ENCODE measurements at places on chromosomes 7 and 10. TPM values are rescaled to one million over a fixed set of nuclear protein-coding genes. Genes with fewer than 3 reads are reported as not detected.

DNA sequence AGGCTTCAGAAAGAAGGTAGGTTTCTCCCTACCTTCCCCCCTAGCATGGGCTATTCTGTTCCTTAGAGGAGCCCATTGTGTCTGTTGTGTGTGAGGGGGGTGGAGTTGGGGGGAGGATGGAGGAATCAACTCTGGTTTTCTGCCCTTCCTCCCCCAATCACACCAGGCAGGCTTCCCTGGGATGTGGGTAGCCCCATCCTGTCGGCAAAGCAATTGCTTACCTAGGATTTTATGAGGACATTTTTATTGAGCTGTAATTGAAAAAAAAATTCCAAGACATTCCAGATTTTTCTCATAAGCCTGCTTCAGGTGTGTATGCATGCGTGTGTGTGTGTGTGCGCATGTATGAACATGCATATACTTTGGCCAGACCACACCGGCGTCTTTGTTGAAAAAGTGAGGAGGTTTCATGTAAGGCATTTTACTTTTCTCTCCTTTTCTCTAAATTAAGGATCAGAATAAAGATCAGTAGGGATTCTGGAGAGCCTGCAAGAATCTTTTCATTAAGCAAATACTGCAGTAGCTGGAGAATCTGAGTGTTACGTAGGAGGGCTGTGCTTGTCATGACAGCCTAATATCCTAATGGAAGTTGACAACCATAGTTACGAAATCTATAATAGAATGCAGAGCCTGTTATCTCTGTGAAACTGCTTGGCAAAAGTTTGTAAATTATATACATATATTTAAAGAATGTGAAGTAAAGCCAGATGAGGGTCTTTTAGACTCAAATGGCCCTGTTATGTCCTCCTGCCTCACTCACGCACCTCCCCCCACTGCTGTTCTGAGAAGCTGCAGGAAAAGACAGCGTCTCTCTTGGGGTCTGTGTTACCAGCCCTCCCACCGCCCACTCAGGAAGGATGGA lies 27.3 kb upstream of the SAMD8 start:
- no peaks in the 10 kb centered on the region for H3K27me3 ChIP-seq
- DNase-seq: no peak
- H3K36me3 ChIP-seq: no peaks in the 10 kb centered on the region
- peaks cover 14% of the 10 kb centered on the region for H3K4me1 ChIP-seq
- H3K27ac ChIP-seq: no peak overlapping the region

GRCh38 chr7:81140775-81141174 lies 221.9 kb upstream of the SEMA3C start:
- no peak overlapping the region for H3K27ac ChIP-seq
- H3K4me3 ChIP-seq: no peak overlapping the region
- no peaks in the 10 kb centered on the region for H3K27me3 ChIP-seq
- H3K36me3 ChIP-seq: no peaks in the 10 kb centered on the region

GRCh38 chr7:104296266-104296665 lies 32.1 kb upstream of the LHFPL3 start:
- no peaks in the 10 kb centered on the region for H3K27me3 ChIP-seq
- H3K4me3 ChIP-seq: no peak overlapping the region
- no peaks in the 10 kb centered on the region for H3K36me3 ChIP-seq

- no peaks in the 10 kb centered on the region for H3K27me3 ChIP-seq
- H3K4me1 ChIP-seq: peaks cover 14% of the 10 kb centered on the region
- no peak for DNase-seq
These were observed 107.8 kb downstream of the GALNT17 start for GRCh38 chr7:71239586-71240268.

- peaks cover 1% of the 10 kb centered on the region for H3K27me3 ChIP-seq
- H3K4me1 ChIP-seq: no peaks in the 10 kb centered on the region
- H3K4me3 ChIP-seq: no peak overlapping the region
- no peak overlapping the region for H3K27ac ChIP-seq
- no peaks in the 10 kb centered on the region for H3K36me3 ChIP-seq
These were observed 123.5 kb upstream of the BMPER start for GRCh38 chr7:33781796-33782195.

- H3K4me1 ChIP-seq: peaks cover 13% of the 10 kb centered on the region
- H3K36me3 ChIP-seq: no peaks in the 10 kb centered on the region
These were observed 76.3 kb upstream of the CUX1 start for GRCh38 chr7:101740981-101741725.

DNA sequence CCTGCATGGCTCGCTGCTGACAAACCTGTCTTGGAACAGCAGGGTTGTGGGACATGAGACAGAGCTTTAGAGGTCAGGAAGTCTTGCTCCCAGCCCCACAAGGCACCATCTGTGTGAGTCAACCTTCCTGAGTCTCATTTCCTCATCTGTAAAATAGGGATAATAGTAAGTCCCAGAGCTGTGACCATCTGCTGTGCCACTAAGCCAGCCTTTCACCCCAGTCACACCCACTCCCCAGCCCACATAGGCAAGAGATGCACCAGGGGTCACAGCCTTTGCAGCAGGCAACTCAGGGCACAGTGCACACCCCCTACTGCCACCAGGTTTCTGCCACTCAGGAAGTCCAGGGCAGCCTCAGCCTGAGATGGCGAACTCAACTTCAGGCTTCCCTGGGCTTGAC lies 29.4 kb upstream of the CDH23 start:
- peaks cover 2% of the 10 kb centered on the region for H3K36me3 ChIP-seq
- H3K4me3 ChIP-seq: no peak overlapping the region
- no peak for DNase-seq
- no peaks in the 10 kb centered on the region for H3K27me3 ChIP-seq
- H3K4me1 ChIP-seq: no peaks in the 10 kb centered on the region

THSD7A gene
- 1.2 TPM for total RNA-seq

DNAJC30 gene
- total RNA-seq: 6.0 TPM

TMEM243 gene
- total RNA-seq: 26.0 TPM

SLC37A3 gene
- total RNA-seq: 47.3 TPM

All from H1 (cell line).